ENCODE measurements at places on chromosomes 13 and 19.

DNA sequence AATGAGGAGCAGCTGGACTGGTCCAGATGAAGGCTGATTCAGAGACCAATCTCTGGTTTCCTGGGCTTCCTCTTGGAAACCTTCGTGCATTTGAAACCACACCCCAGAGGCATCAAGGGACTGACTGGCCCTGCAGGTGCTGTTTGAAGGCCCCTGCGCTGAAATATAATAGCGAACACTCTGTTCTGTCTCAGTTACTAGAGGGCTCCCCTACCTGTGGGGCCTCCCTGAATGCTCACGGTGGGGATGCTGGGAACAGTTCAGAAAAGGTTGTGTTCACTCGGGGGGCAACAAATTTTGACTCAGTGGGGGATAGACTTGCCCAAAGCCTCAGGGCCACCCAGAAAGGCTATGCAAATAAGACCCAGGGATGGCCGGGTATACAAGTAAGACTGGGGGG, 6.4 kb downstream of the CCDC8 start:
- DNase-seq: no peak

DNA sequence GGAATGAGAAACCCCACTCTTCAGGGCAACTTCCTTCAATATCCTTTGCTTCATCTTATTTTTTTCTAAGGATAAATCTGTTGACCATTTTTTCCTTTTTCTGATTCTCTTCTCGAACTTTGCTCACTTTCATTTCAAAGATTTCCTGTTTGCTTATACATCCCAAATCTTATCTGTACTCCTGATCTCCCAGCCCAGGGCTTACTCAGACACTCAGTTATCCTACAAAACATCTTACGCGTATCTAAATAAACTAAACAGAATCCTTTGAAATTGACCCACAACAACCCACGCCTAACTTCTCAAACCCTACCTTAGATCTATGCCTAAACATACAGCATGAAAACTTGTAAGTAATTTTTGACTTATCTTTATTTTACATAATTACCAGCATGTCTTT, 179.2 kb downstream of the ABCC4 start:
- DNase-seq: no peak

- DNase-seq: no peak
These were observed 310.3 kb downstream of the EFNB2 start for GRCh38 chr13:106225126-106225525.

DNA sequence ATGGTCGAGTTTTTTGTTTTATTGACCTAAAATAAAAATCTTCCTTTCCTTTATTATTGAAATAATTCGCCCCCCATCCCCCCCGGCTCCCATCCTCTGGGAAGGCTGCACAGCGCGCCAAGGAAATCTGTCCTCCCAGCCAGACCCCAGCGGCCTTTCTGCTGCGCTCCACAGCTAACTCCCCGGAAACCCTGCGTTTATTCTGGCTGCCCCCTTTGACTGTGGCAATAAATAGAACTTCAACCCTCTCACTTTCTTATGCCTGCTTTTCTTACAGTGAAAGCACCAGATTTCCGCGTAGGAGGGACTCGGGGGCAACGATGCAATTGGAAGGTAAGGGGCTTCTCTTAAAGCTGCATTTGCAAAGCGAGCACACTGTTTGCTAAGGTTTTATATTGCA, 9.7 kb upstream of the C19orf12 start:
- DNase-seq: no peak

- no peak for DNase-seq
These were observed 9.3 kb downstream of the POLR2E start for GRCh38 chr19:1085676-1086442.

- no peak for DNase-seq
These were observed 97.3 kb downstream of the FAM216B start for GRCh38 chr13:42878721-42879120.

GRCh38 chr13:34011552-34012085, 193.7 kb downstream of the RFC3 start:
- DNase-seq: no peak

GRCh38 chr19:1312767-1313694, 27.4 kb downstream of the EFNA2 start:
- no peak for DNase-seq

DNA sequence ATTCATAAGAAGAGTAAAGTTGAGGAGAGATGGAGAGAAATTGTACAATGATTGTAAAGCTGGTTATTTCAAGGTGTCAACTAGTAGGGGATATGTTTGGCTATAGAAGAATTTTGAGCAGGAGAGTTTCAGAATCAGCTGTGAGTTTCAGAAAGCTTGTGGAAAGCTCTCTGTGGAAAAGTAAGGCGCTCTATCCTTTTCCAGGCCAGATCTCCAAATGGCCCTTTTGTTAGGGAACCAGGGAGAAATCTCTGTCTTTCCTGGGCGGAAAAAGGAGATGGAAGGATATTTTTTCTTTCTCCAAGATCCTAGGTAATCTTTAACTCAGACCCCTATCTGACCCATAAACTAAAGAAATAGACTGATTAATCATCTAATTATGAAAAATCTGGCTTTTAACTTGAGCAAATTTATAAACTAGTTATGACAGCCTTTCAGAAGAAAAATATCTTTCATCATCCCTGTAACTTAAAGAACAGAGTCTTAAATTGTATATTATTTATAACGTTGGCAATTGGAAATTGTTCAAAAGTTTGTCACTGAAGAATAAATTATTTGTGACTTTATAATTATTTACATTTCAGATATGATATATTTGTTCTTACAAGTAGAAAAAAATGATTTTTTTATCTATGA, 34.5 kb downstream of the SPRY2 start:
- DNase-seq: no peak

- no peak for DNase-seq
These were observed 884.7 kb downstream of the DIAPH3 start for GRCh38 chr13:59279028-59279427.

DNA sequence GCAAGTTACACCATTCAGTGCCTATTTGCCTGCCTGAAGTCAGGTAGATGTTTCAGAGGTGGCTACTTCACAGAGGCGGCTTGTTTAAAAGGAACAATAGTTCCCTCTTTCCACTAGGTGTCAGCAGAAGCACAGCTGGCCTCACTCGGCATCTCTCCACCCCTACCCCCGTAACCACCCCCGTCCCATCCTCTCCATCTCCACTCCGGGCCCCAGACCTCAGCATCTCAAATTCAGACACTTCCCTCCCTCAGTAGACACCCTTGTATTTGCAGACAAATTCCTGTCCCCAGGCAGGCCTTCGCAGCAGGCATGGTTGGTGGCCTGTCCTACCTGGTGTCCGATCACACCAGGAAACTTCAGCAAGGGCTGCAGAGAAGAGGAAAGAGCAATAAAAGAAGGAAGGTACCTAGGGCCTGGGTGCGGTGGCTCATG, 9.1 kb upstream of the DPP9 start:
- peak; percentile 47 for DNase-seq

- no peak for DNase-seq
These were observed 134.2 kb downstream of the MIPEP start for GRCh38 chr13:23754997-23755396.

DNA sequence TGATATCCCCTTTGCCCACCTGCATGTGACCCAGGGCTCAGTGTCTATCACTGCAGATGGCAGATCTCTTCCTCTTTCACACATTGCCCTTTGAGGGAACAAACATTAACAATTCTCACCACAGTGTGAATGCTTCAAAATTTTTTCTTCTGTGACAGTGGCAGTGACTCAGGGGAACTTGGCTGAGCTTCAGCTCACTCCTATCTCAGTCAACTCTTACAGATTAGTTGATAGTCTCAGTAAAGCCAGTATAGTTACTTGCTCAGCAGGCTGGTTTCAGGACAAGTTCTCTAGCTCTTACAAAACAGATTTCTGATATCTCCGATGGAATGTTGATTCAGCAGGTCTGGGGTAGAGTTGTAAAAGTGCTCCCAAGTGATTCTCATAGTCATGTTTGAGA, 166.9 kb downstream of the DLEU7 start:
- no peak for DNase-seq
